Naive thymus-derived CD4-positive, alpha-beta T cell (primary cell): ENCODE measurements at places on chromosomes 4 and X. TPM values are rescaled to one million over a fixed set of nuclear protein-coding genes. Genes with fewer than 3 reads are reported as not detected.

DNA sequence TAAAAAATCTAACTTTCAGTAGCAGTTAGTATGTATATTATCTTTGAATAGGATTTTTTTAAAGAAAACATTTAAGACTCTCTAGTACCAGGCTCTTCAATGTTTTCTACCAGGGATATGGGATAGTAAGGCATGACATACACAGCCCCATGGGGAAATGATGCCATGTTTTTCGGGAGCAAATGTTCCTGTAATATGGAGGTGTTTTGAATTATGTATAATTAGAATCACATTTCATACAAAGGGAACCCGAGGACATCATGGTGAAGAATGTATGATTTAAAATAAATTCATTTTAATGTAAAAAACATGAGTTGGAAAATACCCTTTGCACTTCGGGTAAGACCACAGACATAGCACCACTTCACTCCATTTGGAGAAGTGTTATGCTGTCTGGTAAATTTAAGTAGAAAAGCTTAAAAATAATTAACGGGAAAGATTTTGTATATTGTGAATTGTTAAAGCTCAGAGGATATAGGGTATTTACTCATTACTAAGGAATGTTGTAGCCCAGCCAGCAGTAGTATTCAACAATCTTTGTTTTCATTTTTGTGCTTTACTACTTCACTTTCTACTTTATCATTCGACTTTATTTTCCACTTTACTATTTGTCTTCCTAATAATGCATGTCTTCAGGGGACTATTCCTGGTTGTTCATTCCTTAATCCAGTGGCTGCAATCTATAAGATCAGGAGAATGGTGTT, 2050.7 kb downstream of the ARAP2 start:
- DNase-seq, result no peak

DNA sequence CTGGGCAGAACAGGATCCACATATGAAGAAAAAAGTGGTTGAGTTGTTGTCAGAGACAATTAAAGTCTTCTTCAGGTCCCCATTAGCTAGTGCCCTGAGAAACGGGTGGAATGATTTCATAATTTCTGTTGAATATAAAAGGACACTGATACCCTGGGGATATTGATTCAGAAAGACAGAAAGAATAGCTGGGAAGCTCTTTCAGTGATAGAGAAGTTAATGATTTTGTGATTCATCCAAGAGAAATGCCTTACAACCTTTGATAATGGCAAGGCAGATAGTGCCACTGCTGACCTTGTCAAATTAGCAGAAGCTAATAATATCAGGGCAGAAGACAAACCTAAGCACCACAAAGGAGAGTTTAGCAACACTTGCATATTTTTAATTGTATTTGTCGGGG, 37.9 kb downstream of the UNC5C start:
- no peak for DNase-seq

- DNase-seq, result no peak
Measured at GRCh38 chr4:56790691-56791091, 30.8 kb downstream of the SPINK2 start.

- peak; percentile 23 for DNase-seq
Measured at GRCh38 chrX:132958091-132958703, at the start of gene HS6ST2. Gene HS6ST2, minus strand, starts transcription at chrX:132958629.

DNA sequence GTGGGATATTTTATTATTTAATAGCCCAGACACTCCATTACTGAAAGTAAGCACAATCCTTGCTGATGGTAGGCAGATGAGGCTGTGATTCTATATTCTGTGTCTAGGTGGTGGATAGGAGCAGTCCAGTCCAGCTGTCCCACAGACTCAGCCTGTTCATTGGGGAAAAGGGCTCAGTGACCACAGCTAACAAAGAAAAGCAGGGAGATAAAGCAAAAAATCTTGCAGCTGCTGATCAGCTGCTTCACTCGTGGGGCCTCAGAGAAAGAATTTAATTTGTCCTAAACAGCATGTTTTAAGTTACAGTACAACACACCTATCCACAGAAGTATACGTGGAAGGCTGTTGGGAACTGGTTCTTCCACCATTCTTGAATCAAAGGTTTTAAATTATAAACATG, 40.7 kb upstream of the ANK2 start:
- no peak for DNase-seq

- DNase-seq, result no peak
Measured at GRCh38 chr4:24453951-24454350, 130.4 kb downstream of the DHX15 start.

GRCh38 chrX:97026406-97026805, 142.7 kb downstream of the RPA4 start:
- no peak for DNase-seq

- no peak for DNase-seq
Measured at GRCh38 chrX:80765220-80765625, 44.5 kb downstream of the BRWD3 start.

DNA sequence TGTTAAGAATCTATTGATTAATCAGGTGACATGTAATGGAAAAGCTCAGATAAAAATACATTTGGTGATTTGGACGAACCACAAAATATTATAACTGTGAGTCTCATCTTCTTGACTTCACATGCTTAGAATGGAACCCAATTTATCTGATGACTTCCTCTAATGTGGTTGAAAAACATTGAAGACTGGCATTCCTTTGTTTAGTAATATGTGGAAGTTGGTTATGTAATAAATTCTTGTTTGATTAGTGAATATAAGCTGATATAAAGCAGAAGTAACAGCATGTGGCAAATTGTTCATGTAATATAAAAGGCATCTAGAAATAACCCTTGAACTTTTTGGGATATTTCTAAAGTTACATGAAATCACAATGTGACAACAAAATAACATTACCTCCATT, 9.7 kb downstream of the GIMD1 start:
- DNase-seq, result no peak

DNA sequence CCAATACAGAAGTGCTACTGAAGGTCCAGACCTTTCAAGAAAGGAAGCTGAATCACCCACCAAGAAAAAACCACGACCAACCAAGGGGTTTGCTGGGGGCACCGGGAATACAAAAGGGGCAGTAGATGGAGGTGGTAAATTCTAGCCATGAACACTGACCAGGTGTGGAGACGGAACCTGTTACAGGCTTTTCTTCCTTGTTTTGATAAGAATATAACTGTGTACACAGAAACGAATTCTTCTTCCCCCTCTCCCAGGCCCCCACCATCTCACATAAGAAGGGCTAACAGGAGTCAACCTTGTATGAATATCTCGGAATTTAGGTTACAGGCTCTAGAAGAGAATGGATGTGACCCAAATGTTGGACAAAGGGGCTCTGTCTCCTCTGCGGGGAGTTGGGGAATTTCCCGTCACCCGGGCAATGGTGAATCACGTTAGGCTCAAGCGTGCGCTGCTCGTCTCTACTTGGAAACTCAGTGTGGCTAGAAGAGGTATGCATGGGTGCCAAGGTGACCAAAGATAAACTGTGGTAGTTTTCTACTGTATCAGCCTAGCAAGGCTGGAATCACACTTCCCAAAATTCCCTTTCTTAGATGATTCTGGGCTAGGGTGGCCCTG, 87.0 kb downstream of the AFAP1 start:
- no peak for DNase-seq

- DNase-seq, result no peak
Measured at GRCh38 chr4:24880186-24880585, 32.7 kb downstream of the CCDC149 start.

- no peak for DNase-seq
Measured at GRCh38 chr4:41586675-41587225, 48.8 kb downstream of the LIMCH1 start.

DNA sequence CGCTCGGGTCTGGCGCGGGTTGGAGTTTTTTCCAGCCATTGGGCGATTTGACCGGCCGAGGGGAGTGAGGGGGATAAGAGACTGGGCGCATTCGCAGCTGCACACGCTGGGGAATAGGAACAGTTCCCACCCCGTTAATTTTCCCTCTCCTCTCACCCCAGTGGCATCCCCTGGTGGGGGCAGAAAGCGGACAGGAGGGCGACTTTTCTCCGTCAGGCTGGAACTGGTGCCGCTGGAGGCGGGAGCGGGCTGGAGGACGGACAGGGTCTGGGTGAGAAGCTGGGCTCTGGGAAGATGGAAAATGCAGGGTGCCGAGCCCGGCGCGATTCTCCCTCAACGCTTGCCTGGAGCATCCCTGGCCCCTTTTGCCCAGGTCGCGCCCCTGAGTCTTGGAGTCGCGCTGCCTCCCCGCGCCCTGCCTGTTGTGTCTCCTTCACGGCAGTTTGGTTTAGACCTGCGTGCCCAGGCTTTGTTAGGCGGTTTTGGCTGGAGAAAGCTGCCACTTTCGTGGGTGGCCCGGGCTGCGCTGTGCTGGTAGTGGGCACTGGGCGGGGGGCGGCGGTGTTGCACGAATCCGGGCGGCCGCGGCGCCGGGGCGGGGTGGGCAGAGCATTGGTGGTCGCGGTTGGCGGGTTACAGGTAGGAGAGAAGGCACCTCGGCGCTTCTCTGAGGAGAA, 2.0 kb downstream of the ADGRL3 start:
- DNase-seq, result no peak

DNA sequence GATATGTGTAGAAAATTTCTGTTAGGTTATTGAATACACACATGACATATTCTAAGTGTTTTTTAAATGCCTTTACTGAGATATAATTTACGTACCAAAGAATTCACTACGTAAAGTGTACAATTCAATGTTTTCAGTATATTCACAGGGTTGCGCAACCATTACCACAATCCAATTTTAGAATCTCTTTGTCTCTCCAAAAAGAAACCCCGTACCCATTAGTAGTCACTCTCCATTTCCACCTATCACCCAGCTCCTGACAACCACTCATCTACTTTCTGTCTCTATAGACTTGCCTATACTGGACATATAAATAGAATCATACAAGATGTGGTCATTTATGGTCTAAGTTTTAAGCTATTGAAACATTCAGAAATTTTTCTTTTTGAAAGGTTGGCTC, 53.0 kb upstream of the FBXW7 start:
- no peak for DNase-seq

GRCh38 chrX:68684291-68684918, 36.9 kb downstream of the STARD8 start:
- no peak for DNase-seq

DNA sequence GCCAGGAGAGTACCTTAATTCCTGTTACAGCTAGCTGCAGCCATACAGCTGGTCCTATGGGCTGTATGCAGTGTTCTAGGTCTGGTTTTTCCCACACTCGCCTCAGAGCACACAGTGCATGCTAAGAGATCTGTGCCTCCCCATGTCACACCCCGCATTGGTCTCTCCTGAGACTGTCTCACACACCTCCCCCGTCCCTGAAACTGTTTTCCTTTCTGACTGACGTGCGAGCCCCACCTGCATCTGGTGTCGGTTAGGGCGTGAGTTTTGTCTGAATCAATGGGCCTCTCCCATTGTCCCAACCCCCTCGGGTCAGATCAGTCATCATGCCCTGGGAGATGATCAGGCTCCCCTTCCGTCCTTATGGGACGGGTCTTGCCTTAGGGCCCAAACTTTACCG, 3.4 kb upstream of the UGT8 start:
- no peak for DNase-seq

BMX gene
- not detected in 2 replicates for total RNA-seq

BEX1 gene
- 1.0 TPM for total RNA-seq

GRIA2 gene
- not detected in 2 replicates for total RNA-seq

GPC3 gene
- 0.24 TPM for total RNA-seq

SSX2B gene
- not detected for total RNA-seq

MAGIX gene
- total RNA-seq, result 1.9 TPM

XG gene
- 0.22 TPM for total RNA-seq

NAP1L3 gene
- 13.2 TPM for total RNA-seq

ATP2B3 gene
- total RNA-seq, result not detected

JADE1 gene
- total RNA-seq, result 79.5 TPM

SLIT2 gene
- total RNA-seq, result not detected

CD38 gene
- 5.6 TPM for total RNA-seq

CTAG1A gene
- not detected for total RNA-seq
